ENCODE measurements at places on chromosomes 13 and 19. TPM values are rescaled to one million over a fixed set of nuclear protein-coding genes. Genes with fewer than 3 reads are reported as not detected.

DYRK1B gene
- total RNA-seq, result 23.9 TPM

KL gene
- total RNA-seq, result 0.01 TPM

NAPSA gene
- total RNA-seq, result 0.58 TPM

ATP1A3 gene
- 5.7 TPM for total RNA-seq

KLF1 gene
- total RNA-seq, result 0.06 TPM

DLEU7 gene
- total RNA-seq, result not detected

CEACAM8 gene
- total RNA-seq, result not detected

SPACA4 gene
- not detected for total RNA-seq
